Caudate nucleus (tissue), 63 donors: ENCODE measurements at places on chromosomes 13 and 19.

DNA sequence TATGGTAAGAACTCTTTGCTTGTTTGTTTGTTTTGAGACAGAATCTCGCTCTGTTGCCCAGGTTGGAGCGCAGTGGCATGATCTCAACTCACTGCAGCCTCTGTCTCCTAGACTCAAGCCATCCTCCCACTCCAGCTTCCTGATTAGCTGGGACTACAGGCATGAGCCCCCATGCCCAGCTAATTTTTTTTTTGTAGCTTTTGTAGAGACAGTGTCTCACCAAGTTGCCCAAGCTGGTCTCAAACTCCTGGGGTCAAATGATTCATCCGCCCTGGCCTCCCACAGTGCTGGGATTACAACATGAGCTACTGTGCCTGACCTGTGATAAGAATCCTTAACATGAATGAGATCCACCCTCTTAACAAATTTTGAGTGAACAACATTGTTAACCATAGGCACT lies 183.9 kb upstream of the TSHZ3 start:
- DNase-seq: no peak

DNA sequence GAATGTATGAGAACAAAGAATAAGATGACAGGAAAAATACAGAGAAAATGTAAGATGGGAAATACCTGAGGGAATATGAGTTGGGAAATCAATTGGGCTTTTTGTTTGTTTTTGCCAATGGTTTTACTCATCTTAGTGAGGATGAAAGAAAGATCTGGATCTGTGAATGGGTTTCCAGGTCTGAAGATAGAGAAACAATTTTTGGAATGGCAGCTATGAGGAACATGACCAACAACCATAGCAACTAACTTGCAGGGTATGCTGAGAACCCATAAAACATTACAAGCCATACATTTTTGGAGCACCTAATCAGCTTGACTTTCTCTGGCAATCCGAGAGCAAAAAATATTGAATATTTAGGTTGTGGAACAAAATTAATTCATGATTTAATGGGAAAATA lies 290.0 kb downstream of the KCTD12 start:
- no peak for DNase-seq

- no peak for DNase-seq
Measured at GRCh38 chr13:37797631-37798030, 71.9 kb downstream of the TRPC4 start.

GRCh38 chr13:51895906-51896888 lies 34.4 kb downstream of the CCDC70 start:
- DNase-seq: no peak

GRCh38 chr13:39374741-39375189 lies 228.2 kb downstream of the LHFPL6 start:
- no peak for DNase-seq

DNA sequence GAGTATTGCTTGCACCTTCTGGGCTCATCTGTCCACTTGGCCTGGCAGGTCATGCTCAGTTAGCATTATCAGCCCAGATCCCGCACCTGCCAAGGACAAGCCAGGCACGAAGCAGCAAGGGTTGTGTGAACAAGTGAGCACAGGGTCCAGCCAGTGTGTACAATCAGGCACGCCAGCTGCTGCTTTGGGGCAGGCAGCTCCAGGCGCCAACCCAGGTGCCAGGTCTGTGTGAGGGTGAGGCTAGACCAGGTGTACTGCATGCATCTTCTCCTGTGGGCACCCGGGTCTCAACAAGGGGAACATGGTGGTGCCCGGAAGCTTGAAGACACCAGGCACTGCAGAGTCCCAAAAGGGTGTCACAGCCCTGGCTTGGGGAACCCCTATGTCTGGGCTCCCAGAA lies 1446.8 kb downstream of the PCDH9 start:
- no peak for DNase-seq

- no peak for DNase-seq
Measured at GRCh38 chr13:72104656-72105180, 237.7 kb upstream of the DACH1 start.

DNA sequence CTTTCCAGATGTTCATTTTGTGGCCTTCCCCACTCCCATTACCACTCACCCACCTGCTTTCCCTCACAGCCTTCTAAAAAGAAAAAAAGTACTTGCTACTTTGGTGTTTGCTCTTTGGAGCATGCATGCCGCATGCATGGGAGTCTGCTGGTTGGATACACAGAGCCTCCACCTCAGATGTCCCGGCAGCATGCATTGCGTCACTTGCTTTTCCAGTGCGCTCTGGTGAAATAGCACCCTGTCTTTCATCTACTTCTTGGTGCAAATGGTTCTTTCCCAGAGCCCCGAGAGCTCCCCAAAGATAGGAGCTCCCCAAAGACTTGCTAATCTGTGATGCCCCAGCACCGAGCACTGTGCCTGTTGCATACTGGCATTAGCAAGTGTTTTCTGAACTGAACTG lies 333.2 kb upstream of the ZNF507 start:
- no peak for DNase-seq

DNA sequence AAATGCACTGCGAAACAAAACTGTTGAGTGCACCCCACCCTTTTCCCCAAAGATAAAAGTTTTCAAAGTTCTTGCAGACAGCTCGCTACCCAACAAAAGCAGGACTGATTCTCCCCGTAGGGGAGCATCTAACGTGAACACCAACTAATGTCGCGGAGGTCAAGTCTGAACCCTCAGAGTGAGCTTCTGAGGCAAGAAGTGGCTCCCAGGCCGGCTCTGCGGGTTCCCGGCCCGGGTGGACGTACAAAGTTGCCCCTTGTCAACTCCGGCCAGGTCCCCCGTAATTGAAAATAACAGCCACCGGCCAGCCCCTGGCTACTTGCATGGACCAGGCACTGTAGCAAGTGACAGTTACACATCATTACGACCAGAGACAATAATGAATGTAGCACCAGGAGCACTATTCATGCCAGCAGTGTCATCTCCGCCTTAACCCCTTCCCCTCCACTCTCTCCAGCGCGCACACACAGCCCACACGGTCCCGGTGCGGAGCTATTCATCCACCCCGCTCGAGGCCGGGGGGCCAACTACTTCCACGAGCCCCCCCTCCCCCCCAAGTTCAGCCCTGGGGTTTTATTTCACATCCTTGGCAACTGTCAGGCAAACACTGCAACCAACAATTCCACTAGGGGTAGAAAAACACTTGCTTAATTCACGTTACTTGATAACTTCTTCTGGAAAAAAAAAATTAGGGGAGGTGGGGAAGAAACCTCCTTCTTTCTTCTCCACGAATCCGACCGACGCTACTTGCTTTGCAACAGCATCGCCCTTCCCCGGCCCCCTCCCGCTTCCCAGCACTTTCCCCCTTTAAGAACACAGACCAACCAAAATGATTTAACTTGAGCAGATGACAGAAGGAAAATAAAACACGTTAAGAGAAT lies 1.2 kb downstream of the KLF12 start:
- DNase-seq: peak; percentile 15

DNA sequence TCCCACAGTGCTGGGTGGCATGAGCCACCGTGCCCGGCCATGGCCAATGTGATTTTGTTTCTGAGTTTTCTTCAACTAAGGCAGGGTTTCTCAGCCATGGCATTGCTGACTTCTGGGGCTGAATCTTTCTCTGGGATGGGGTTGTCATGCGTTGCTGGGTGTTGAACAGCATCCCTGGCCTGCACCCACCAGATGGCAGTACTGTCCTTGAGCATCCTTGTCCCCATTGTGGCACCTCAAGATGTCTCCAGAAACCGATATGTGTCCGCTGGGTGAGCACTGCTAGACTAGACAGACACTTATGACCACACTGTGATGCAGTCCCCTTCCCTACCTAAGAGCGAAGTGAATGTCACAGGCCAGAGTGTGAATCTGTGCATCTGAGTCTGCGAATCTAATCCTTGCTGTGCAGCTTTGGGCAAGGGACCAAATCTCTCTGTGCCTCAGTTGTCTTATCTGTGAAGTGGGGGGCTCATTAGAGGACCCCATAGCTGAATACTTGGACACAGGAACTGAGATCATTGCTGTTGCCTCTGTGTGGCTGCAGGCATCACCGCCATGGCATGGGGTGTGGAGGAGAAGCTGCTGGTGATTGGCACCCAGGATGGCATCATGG lies 50.3 kb upstream of the SIN3B start:
- no peak for DNase-seq

DNA sequence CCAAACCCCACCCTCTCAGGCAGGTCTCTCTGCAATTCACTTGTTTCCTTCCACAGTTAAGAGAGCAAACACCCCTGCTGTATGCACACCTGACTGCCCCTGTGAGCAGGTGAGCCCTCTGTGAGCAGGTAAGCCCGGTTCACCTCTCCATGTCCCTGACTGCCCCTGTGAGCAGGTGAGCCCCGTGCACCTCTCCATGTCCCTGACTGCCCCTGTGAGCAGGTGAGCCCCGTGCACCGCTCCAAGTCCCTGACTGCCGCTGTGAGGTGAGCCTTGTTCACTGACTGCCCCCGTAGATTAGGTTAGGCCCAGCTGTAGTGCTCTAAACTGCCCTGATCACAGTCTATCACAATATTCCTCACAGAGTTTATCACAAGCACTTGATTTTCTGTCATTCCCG lies 29.2 kb downstream of the TMTC4 start:
- DNase-seq: no peak

DNA sequence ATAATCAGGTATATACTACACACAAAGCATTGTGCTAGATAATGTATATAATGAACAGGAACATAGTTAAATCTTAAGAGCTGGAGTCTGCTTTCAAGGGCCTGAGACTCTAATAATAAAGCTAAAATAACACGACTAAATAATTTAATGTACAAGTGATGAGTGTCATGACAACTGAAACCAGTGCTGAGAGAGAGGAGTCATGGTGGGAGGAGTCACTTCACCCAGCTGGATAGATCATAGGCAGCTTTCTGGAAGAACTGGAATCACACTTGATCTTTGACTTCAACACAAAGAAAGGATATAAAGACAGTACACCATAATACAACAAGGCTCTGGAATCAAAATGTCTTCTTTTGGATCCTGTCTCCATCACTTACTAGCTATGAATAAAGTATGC lies 7.1 kb downstream of the RBM26 start:
- DNase-seq: no peak

DNA sequence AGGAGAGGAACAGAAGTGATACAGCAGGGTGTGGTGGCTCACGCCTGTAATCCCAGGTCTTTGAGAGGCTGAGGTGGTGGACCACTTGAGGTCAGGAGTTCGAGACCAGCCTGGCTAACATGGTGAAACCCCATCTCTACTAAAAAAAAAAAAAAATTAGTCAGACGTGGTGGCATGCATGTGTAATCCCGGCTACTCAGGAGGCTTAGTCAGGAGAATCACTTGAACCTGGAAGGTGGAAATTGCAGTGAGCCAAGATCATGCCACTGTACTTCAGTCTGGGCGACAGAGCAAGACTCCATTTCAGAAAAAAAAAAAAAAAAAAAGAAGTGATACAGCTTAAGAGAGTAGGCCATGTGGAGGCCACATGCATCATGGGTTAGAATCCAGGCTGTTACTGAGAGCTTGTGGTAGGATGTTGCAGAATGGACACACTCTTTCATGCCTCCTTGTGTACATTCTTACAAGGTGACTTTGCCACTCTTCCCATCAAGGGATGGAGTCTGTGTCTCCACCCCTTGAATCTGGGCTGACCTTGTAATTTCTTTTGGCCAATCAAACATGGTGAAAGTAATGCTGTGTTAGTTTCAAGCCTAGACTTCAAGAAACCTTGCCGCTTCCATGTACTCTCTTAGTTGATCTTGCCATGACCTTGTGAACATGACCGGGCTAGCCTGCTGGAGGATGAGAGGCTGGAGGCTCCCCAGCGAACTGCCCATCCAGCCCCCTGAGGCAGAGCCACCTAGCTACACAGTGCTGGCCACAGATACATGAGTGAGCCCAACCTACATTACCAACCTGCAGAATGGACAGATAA lies 12.3 kb downstream of the FAM187B start:
- no peak for DNase-seq

- no peak for DNase-seq
Measured at GRCh38 chr19:5165697-5166019, 175.0 kb downstream of the PTPRS start.

DNA sequence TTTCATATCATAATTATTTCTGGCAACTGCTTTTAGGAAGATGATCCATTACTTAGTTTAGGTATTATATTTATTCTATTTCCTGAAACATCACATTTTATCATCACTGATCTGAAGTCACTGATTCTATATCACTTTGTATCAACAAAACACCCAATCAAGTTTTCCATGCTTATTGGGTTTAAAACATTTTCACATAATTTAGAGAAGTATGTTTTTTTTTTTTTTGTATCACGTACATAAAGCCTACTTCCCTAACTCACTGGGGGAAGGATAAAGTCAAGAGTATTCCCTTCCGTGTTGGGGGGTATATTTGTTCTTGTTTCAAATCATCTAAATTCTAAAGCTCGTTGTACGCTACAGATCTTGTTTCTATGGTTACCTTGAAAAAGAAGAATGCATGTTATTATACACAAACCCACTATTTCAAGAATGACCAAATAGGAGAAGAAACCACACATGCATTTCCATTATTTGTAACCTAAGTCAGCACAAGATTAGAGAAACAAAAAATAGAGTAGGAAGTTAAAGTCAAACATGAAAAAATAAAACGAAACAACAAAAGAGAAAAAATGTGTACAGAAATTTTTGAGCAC lies 637.2 kb upstream of the MIR17HG start:
- no peak for DNase-seq

DNA sequence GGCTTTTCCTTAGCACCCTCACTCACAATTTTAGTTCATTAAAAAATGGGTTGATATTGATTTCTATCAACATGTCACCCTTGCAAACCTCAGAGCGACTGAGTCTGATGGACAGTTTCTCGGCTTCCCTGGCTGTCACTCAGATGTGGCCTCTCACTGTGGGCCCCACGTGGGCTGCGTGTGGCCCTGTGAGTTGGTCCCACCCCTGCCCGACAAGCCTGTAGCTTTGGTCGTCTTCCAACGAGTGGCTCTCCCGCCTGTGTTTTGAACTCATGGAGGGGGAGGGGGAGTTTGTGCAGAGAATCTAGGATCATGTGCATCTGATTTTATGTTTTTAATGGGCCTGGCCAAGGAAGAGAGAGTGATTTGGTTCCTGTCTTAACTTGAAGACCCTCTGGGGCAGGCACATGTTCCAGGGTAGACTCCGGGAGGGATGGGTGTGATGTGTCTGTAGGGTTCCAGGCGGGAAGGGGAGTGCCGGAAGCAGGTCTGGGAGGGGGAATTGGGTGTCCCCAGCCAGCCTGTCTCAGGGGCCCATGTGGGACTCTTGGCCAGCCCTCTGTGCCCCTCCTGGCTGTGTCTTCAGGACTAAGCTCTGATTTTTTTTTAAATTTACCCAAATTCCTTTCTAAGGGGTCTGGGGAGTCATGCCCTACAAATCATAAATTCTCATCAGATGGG lies 18.9 kb downstream of the ATP11A start:
- no peak for DNase-seq

GRCh38 chr13:41312176-41312500 lies 1.1 kb downstream of the NAA16 start:
- DNase-seq: no peak

- DNase-seq: no peak
Measured at GRCh38 chr13:83219832-83220231, 662.4 kb downstream of the SLITRK1 start.

DNA sequence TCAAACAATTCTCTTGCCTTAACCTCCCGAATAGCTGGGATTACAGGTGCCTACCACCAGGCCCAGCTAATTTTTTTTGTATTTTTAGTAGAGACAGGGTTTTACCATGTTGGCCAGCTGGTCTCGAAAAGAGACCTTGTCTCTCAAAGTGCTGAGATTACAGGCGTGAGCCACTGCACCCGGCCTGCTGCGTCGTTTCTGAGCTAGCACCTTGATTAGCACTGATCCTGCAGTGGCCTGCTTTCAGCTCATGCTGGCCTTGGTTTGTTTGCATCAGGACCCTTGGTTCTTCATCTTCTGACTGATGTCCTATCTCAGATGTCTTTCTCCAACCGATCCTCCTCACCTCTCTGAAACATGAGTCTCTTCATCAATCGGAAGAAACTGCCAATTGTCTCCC lies 4.9 kb upstream of the TFDP1 start:
- no peak for DNase-seq

GRCh38 chr13:104008541-104009435 lies 942.6 kb upstream of the SLC10A2 start:
- no peak for DNase-seq
